Left lobe of liver (tissue), 2 donors: ENCODE measurements at places on chromosomes 2 and 18.

DNA sequence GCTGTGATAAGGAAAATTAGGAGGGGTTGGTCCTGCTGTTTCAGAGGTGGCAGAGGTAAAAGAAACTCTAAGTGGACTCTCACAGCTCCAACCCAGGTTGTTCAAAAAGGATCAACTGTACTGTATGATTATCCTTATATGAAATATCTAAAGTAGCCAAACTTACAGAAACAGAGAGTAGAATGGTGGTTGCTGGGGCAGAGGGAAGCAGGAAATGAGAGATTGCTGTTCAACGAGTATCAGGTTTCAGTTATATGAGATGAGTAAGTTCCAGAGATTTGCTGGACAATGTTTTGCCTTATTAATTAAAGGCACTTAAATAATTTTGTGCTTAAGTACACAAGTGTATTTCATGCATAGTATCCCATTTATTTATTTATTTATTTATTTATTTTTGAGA lies 972.0 kb upstream of the LRRTM1 start:
- DNase-seq: no peak

DNA sequence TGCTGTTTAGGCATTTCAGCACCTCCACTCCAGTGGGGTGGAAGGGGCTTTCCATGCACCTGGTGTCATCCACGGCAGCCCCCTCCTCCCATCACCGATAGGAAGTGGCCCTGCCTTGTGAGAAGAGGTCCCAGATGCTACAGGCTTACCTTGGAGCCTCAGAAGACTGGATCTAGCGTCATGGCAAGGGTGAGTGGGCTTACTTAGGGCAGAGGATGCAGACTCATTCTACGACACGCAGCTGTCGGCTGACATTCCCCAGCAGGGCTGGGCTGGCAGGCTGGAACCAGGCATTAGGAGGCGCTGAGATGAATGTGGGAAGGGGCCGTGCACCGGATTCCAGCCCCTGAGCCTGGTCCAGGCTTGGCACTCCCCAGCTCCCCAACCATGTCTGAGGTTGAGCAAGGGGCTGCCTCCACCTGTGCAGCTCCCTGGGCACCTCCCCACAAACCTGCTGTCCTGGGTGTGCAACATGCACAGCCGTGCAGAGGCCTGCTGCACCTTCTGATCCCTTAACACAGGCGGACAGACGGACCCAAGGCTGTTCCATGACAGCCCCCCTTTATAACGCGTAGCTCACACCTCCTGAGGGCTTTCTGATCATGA lies 1.7 kb upstream of the PRLH start:
- DNase-seq: no peak

GRCh38 chr2:135582383-135582782 lies 51.1 kb downstream of the R3HDM1 start:
- DNase-seq: no peak

DNA sequence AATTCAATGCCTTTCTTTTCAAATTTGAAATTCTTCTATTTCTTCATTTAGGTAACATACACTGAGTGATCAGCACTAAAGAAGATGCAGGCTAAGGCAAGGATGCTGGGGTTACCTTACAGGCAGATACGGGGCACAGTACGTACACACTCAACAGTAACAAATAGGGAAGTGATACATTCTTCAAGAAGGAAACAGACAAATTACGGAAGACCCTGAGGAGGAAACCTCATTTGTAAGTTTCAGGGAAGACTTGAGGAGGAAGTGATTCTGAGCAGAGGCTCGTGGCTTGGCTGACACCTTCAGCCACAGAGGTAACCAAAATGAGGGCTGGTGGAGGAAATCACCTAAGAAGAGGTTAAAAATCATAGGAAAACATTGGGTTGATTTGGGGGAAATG lies 1108.3 kb upstream of the KLHL29 start:
- no peak for DNase-seq

- no peak for DNase-seq
Measured at GRCh38 chr2:129468879-129469278, 510.6 kb upstream of the RAB6C start.

DNA sequence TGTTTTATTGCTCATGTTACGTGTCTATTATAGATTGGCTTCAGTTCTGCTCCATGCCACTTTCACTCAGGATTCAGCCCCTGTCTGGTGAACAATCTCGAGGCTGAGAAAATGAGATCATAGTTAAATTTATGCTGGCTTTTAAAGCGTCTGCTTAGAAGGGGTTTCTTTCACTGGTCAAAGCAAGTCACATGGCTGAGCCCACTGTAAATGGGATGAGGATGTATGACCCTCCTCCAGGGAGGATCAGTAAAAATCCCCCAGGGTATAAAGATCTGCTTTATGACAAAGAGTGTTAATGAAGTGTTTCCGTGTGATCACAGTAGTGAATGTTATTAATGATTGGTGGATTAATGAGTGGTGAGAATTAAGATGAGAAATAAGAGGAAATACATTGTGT lies 6.2 kb upstream of the PLCL1 start:
- no peak for DNase-seq

DNA sequence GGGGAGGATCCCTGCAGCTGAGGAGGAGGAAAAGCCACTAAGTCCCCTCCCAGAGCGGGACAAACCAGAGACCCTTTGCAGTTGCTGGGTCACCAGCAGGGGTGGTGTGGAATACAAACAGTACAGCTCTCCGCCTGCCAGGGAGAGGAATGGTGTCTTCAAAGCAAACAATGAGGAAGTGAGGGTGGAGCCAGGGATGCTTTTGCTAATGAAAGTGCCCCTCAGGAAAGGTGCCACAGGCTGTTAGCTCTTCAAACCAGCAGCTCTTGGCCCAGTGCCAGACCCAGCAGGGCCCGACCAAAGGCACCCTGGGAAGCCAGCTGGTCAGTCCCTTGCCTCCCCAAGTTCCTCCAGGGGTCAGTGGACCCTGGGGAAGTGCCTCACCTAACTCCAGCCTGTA lies 102.8 kb downstream of the HIBCH start:
- peak; percentile 51 for DNase-seq

DNA sequence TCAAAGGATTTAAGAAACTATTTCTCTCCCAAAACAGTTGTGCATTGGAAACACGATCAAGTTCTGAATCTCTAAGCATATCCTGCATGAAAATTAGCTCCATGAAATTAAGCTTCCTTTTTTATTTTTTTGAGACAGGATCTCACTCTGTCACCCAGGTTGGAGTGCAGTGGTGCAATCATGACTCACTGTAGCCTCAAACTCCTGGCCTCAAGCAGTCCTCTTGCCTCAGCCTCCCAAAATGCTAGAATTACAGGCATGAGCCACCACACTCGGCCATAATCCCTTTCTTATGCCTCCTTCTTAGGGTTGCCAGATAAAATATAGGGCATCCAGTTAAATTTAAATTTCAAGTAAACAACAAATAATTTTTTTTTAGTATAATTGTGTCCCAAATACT lies 124.4 kb downstream of the ARL4C start:
- DNase-seq: no peak

GRCh38 chr18:10131081-10131459 lies 217.3 kb downstream of the VAPA start:
- no peak for DNase-seq

GRCh38 chr2:130852521-130853115 lies 15.9 kb downstream of the ARHGEF4 start:
- no peak for DNase-seq

DNA sequence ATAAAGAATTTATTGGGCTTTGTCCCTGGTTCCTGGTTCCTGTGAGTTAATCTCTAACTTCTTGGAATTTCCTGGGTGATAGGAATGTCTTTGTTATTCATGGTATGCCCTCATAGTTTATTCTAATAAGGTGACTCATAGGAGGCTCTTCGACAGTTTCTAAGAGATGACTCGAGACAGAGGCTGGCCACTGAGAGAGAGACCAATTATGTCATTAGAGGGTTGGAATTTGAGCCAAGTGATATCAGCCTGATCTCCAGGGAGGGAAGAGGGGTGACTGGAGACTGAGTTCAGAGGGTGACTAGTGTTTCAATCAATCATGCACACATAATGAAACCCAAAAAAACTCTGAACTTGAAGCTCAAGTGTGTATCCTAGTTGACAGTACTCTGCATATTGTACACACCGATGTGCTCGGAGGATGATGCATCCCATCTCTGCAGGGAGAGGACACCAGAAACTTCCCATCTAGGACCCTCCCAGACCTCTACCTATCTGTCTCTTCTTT lies 185.7 kb downstream of the MTCL1 start:
- no peak for DNase-seq

DNA sequence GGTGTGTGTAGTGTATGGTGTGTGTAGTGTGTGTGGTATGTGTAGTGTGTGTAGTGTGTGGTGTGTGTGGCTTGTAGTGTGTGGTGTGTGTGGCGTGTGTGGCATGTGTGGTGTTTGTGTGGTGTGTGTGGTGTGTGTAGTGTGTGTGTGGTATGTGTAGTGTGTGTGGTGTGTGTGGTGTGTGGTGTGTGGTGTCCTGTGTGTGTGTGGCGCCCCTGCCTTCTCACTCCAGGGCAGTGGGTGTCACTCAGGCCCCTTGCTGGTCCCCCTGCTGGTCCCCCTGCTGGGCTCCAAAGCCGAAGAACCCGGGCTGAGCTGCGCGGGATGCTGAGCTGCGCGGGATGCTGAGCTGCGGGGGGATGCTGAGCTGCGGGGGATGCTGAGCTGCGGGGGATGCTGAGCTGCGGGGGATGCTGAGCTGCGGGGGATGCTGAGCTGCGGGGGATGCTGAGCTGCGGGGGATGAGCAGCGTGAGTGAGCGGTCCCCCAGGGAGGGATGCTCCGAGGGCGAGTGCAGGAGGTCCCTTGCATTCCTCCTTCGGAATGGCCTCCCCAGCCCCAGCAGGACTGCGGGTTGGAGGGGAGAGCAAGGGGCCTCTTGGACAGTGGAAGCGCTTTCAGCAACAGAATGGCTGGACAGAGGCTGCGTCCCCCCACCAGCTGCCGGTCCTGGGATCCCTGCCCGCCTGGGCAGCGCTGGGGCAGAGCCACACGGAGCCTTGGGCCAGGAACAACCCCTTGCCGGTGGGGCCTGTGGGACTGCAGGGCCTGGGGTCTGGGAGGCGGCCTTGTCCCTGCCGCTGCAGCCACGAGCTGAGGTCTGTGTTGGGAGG lies 3.4 kb upstream of the RTP5 start:
- no peak for DNase-seq

GRCh38 chr2:107669335-107669734 lies 157.4 kb upstream of the RGPD4 start:
- DNase-seq: no peak

GRCh38 chr18:29652797-29653196 lies 1389.7 kb downstream of the DSC3 start:
- no peak for DNase-seq

- no peak for DNase-seq
Measured at GRCh38 chr2:55364189-55365055, 55.2 kb downstream of the CCDC88A start.

- DNase-seq: no peak
Measured at GRCh38 chr18:23250893-23251656, 115.8 kb downstream of the CABLES1 start.

DNA sequence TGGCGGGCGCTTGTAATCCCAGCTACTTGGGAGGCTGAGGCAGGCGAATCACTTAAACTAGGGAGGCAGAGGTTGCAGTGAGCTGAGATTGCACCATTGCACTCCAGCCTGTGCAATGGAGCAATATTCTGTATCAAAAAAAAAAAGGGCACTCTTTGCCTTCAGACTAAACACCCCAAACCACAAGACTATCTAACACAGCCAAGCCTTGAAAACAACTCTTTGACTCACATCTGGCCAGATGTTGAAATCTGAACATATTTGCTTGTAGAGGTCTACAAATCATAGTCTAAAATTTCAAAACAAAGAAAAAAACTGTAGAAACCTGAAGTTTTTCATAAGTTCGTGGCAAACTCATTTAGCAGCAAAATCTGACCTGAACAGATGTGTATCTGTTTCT lies 94.9 kb downstream of the FAM161A start:
- no peak for DNase-seq

GRCh38 chr2:101628030-101628392 lies 69.5 kb upstream of the MAP4K4 start:
- no peak for DNase-seq

- DNase-seq: no peak
Measured at GRCh38 chr18:24126155-24126961, 12.5 kb upstream of the CABYR start.

DNA sequence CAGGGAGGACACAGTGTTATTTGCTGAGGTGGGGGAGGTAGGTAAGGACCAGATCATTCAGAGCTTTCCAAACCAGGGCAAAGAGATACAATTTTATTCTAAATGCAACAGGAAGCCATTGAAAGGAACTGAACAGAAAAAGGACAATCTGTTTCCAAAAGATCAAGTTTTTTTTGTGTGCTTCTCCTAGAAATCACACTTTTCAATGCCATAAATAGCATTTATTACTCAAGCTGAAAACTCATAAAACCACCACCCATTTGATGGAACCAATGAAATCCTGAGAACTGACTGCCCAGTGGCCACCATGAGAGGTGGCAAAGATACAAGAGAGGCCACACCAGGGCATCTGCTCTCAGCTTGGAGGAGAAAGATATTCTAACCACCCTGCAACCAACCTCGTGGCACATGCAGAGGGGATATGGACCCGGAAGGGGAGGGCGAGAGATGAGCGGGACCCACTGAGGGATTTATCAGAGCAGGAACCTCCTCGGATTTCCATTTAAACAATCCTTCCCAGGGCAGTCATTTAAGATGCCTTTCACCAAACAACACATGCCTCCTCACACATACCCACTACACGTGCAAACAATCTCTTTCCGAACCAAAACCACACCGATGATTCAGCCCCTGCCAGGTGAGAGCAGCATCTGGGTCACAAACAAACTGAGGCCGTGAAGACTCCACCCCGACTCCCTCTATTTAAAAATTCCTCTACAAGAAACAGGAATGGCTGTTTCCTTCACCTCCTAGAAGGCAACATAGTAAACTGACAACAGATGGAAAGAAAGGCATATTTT lies 8.8 kb downstream of the CYB5A start:
- DNase-seq: no peak

- DNase-seq: no peak
Measured at GRCh38 chr18:79069717-79070151, 540 bp downstream of the ATP9B start.

DNA sequence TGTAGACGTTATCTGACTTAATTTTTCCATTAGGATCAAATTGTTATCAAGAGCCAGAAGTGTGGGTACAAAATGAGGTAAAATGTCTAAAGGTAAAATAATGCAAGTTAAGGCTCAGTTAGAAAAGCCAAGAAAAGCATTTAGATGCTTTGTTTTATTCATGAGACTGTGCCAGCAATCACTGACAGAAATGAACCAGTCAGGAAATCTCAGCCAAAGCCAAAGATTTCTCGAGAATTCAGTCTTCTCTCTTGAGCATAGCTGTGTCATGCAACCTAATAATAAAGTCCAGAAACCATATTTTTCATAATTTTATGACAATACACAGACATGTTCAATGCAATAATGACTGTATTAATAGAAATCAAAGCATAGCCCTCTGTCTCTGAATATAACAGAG lies 43.5 kb upstream of the ZNF397 start:
- DNase-seq: no peak

GRCh38 chr2:134372141-134372540 lies 118.3 kb downstream of the MGAT5 start:
- DNase-seq: no peak

GRCh38 chr18:50686409-50686808 lies 126.5 kb downstream of the MAPK4 start:
- DNase-seq: no peak
